ENCODE measurements at places on chromosomes 2 and 18. TPM values are rescaled to one million over a fixed set of nuclear protein-coding genes. Genes with fewer than 3 reads are reported as not detected.

DNA sequence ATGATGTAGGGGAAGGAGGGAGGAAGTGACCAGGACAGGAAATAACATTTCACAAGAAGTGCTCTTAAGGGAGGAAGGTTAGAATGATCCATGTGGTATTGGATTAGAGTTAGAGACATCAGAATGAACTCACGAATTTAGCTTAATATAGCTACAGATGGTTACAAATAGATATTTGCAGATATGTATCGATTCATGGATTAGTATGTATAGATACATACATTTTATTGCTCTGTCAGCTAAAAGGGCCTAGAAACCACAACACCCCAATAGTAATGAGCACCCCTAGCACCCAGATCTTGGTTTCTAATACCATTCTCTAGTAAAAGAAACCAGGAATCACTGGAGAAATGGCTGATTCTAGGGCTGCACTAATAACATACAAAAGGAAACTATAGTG lies 59.6 kb upstream of the LTBP1 start:
- DNase-seq: no peak

- DNase-seq: no peak
These were observed 534.6 kb upstream of the TMEFF2 start for GRCh38 chr2:192729369-192729768.

The SERPINB4 gene
- total RNA-seq: 0.05 TPM

The COPS7B gene
- 15.5 TPM for total RNA-seq
